Stimulated activated CD4-positive, alpha-beta T cell treated with anti-CD3 and anti-CD28 coated beads, Interleukin-15, amount 100 ng/mL, for 1 hour (primary cell): ENCODE measurements at places on chromosomes 3 and 15.

GRCh38 chr3:35746492-35746891 lies 107.2 kb downstream of the ARPP21 start:
- no peak for DNase-seq

- no peak for DNase-seq
These were observed 229.3 kb upstream of the UBE2E1 start for GRCh38 chr3:23576379-23576959.

GRCh38 chr3:16516695-16517481 lies 3.4 kb upstream of the RFTN1 start:
- DNase-seq: no peak

DNA sequence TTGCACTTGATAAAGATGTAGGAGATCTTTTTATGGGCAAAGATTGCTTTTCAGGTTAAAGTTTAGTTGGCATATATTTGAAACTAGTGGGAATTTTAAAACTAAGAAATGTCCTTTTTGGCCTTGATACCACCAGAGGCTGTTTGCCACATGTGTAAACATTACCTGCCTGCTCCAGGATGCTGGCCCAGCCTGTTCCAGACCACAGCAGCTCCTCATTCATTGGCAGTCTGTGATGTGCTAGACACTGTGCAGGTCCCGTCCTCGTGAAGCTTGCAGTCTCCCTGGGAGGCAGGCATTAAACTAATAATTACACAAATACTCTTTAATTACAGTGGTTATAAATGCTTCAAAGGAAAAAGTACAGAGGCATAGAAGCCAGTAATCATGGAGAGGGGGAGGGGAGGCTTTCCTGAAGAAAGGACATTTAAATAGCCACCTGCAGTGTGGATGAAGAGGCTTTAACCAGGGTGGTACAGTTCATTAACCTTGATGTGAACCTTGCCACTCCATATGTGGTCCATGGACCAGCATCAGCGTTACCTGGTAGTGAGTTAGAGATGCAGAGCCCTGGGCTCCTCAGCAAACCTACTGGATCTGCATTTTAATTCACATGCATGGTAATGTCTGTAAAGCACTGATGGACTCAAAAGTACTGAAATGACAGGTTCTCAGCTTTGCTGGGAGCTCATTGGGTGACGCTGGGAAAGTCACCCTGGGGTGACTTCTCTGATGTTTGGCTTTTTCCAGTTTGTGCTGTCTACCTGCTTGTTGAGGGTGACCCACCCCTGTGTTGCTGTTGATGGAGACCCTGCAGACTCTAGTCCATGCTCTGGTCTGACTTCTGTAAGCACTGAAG lies 5.3 kb downstream of the ZNF710 start:
- DNase-seq: no peak

DNA sequence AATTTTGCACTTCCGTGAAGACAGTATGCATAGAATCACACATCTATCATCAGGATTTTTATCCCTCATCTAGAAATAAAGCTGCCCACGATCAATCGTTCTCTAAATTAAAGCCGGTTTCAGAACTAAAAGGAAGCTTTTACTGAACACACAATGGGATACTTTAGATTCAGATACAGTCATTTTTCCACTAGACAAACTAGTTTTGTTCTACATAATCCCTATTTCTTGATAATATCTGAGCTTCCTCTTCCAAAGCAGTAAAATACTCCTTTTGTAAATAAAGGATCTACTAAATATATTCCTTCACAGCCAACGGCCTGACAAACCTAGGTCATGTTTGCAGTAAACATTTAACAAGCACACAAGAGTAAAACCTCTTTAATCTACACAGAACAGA lies 2.0 kb upstream of the GANC start:
- DNase-seq: no peak

- no peak for DNase-seq
These were observed 70.4 kb downstream of the C3orf38 start for GRCh38 chr3:88220126-88220525.

GRCh38 chr3:124497487-124497886 lies 232.8 kb upstream of the UMPS start:
- no peak for DNase-seq

- no peak for DNase-seq
These were observed 684.4 kb downstream of the GRM7 start for GRCh38 chr3:7545334-7545733.

DNA sequence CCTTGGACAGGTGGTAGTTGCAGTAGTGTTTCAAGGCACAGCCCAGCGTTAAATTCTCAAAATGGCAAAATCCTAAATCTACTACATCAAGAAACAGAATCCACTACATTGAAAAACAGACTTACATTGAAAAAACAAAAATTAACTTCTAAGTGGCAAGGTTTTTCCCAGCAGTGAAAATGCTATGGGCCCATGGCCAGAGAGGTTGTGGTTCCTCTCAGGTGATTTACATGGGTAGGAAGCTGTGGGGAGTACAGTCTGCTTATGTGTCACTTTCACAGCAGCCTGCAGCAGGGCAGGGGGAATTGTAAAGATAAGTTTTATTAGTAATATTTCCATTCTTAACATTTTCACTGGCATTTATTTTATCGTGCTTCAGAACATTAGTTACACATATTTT lies 24.9 kb downstream of the TTC14 start:
- DNase-seq: no peak

- DNase-seq: no peak
These were observed 518 bp downstream of the OXSR1 start for GRCh38 chr3:38165722-38166387.

DNA sequence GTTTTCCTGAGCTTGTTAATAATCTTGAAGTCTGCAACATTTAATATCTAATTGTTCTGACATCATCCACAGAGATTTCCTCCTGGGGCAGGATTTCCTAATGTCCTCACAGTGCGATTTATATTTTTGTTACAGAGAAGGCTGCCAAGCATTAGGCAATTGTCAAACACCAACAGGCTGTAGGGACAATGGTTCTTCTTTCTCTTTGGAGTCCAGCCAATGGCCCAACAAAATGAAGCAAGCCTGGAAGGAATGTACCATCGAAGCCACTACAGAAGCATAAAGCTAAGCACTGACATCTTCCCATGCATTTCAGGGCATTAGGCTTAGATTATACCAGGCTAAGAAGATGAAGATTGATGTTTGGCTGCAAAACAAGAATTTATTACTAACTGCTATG lies 173.0 kb upstream of the FRMD4B start:
- DNase-seq: no peak

GRCh38 chr3:190496859-190497258 lies 17.0 kb upstream of the IL1RAP start:
- no peak for DNase-seq

DNA sequence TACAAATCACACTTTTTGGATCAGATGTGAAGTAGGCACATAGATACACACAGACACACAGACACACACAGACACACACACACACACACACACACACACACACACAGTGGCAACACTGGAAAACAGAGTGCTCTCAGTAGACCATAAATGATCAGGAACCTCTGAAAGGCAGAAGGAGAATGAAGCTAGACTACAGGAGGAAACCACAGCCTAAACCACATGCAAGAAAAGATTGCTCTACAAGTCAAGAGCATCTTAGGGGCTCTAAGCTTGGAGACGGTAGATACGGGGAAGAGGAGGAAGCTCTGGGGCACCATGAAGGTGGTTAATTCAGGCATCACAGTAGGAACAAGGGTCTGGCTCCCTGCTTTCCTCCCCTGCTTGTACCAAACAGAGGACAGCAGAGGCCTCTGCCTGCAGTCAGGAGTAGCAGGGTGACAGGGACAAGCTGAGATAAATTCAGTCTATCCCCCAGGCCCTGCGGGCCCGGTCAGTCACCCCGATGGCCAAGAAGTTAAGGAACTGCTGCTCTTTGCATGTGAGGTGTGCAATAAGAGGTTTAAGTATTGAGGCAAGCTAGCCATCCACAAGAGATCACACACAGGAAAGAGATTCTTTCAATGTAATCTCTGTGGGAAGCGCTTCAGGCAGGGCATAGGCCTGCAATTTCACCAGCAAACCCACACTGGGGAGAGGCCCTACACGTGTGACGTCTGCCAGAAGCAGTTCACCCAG lies 23.5 kb upstream of the ARPIN start:
- DNase-seq: no peak

GRCh38 chr3:59289831-59290230 lies 240.0 kb upstream of the CFAP20DC start:
- DNase-seq: no peak
